ENCODE measurements at places on chromosomes 7 and 10.

GRCh38 chr10:63562391-63562790 lies 41.2 kb downstream of the REEP3 start:
- DNase-seq: no peak

GRCh38 chr10:107336061-107336460 lies 171.6 kb upstream of the SORCS1 start:
- DNase-seq: no peak

DNA sequence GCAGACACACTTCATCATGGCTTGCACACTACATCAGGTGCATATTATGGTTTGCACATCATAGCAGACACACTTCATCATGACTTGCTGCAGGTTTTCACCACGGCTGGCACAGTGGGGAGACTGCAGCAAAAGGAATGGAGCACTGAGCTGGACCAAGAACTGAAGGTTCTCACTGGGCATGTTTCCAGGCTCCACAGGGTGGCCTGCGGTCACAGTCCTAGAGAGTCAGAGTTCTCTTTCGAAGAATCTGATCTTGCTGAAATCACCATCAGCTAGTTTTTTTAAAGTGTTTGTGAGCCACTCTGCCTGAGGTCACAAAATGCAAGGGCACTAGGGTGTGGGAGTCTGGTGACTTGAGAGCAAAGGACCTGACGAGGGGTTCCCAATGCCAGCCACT lies 140.4 kb upstream of the NPY start:
- no peak for DNase-seq

DNA sequence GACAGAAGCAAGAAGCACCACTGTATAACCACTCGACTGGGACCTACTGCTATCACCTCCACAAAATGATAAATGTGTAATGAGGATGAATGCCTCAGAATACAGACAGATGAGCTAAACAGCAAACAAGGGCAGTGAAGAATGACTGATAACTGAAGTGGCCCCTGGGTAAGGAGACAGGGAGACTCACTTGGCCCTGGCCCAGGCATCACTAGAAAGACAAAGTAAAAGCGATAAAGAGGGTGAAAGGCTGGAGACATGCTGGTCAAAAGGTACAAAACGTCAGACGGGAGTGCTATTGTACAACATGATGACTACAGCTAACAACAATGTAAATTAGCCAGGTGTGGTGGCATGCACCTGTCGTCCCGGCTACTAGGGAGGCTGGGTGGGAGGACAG lies 27.8 kb upstream of the APBB1IP start:
- DNase-seq: no peak

DNA sequence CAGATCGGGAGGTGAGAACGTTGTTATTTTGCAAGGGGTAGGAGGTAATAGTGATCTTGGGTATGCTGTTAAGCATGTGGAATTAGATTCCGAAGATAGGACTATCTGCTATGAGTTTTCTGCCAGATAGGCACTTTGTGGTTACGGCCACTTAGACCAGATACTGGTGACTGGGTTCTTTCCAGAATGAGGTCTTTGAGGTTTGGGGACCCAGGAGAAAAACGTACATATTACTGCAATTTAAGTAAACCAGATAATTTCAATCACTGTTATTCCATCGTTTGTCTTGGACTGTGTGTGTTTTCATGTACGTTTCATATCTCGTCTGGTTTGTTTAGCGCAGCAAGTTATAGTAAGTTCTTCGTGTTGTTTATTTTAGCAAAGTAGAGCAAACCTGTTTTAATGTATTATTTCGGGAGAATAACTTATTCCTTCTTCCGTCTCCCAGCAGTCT lies 312 bp downstream of the ARL4A start:
- DNase-seq: no peak

- no peak for DNase-seq
Measured at GRCh38 chr7:27917119-27917518, 177.2 kb downstream of the TAX1BP1 start.

DNA sequence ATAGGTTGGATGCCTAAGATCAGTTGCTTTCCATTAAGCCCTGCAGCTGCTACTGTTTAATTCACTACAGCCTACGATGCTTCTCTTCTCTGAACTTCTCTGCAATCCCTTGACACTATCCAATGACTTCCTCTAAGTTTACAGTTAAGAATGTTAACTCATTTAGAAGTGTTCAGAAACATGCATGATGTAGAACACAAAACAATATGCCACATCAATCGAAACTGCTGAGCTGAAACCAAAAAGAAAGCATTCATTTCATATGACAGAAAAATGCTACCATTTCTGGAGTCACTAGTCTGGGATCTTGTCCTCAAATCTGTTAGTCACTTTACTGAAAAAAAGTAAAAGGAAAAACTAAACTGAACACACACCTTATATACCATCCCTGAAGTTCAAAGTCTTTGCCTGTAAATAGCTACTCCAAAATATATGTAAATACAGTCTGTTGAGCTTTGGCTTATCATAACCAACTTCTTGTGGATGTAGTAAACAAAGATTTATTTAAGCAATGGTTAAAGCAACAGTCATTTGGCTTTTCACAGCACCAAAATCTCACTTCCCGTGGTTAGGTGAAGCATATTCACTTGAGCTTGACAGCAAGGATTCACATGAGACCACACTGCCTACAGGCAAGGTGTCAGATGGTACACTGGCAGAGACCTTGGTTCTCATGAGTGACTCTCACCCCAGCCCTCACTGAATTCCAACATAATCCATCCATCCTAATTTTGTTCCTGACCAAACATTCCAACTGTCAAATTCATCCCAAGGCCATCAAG lies 187.0 kb downstream of the PPP1R17 start:
- no peak for DNase-seq

GRCh38 chr7:84162584-84162983 lies 32.0 kb downstream of the SEMA3A start:
- no peak for DNase-seq

DNA sequence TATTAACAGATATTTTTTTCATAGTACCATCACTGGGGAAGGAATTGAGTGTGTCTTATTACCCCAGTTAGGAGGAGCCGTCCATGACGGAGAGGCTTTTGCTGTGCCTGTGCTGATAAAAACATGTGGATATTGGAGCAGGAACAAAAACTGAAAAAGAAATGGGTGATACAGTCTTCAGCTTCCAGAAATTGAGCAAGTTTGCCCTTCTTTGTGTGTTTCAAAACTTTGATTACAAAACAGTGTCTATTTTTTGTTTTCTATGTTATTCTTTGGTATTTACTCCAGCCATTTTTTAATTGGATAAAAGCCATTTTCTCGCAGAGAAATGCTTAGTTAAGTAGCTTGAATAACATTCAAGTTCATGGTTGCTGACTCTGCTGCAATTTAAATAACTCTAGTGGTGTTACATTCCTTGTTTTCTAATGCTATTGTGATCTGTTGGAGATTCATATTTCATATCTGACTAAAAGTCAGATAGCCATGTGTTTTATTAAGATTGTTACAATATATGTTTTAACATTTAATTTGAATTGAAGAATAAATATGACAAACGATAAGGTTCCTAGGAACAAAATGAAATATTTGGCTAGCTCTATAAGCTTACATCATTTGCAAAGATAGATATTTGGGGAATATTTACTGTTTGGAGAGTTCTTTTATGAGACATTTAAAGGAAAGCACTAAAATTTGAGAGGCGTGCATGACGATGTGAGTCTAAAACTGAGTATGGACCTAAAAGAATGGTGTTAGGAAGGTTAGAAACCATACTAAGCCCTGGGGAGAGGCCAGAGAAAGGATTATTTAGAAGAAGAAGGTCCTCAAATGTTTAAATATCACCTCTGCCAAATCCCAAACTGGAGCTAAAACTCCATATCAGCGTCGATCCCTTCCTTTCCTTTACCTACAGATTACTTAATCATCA lies 747.3 kb upstream of the CELF2 start:
- no peak for DNase-seq

DNA sequence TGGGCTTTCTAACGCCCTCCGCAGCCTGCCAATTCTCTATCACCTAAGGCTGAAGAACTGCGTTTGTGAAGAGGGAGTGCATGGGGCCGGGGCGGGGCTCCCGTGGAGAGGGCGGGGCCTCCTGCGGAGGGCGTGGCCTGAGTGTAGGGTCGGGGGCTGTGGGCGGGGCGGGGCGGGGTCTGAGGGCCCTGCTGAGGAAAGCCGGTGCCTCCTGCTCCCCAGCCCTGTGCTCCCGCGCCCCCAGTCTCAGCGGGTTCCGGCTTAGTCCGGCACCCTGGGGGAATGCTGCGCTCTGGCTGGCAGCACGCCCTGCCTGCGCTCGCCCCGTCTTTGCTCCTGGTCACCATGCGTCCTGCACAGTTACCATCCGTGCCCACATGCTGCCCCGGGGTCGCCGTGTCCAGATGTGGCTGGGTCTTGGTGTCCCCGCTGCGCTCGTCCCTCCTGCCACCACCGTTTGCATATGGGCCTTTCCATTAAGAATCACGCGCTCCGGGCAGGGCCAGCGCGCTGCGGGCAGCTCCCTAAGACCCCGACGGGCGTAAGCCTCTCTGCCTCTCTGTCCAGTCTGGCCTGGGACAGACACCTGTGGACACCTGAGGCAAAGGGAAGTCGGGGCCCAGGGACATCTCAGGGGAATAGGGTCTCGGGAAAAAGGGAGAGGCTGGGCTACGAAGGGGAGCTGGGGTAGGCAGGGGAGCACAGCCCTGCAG lies 144.0 kb upstream of the RET start:
- peak; percentile 45 for DNase-seq

DNA sequence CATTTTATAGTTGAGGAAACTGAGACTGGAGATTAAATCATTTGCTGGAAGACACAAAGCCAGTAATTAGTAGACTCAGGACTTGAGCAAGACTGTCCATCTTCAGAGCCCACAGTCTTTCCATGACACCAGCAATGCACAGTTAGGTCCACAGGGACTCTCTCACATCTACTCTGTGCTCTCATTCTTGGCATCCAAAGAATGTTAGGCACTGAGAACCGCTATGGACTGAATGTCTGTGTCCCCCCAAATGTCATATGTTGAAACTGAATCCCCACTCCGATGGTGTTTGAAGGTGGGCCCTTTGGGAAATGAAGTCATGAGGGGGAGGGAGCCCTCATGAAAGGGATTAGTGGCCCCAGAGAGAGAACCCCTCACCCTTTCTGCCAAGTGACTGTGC lies 100.6 kb downstream of the LANCL2 start:
- no peak for DNase-seq
